ENCODE measurements at places on chromosomes 12 and 14.
A peak's percentile ranks its signal among the peaks of the same experiment; 100 is the strongest.

DNA sequence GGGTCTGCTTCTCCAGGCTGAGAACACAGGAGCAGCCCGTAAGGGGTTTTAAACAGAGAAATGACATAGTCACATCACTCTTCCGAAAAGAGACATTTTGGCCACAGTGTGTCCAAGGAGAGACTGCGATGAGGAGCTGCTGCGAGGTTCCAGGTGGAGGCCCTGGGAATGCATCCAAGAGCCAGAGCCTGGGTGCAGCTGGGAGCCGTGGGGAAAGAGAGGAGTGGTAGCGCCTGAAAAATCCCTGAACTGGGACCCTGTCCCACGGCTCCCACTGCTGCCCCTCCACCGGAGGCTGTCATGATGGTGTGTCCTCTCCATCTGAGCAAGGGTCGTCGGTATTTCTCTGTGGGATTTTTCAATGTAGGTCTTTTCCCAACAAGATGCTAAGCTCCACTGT is 146.9 kb downstream of the BCL11B start:
- no peak for DNase-seq

- no peak for DNase-seq
Measured at GRCh38 chr12:128819293-128820144, 4.2 kb downstream of the SLC15A4 start.

- no peak for DNase-seq
Measured at GRCh38 chr12:50085615-50086072, 502 bp downstream of the SMARCD1 start.

DNA sequence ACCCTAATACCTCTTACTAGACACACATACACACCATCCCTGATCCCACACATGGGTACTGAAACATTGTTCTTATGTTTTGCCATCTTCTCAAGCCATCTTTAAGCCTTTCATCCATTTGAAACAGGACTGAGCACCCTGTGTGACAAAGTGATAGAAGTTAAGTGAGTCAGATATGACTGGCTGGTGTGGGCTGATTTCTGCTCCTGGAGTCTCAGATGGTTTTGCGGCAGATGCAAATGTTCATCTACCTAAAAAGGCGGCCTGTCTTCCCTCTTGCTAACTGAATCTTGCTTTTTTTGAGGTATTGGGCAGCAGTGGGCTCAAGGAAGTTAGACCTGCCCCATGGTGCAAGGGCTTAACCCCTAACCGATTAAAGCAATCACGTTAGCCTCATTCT is 30.4 kb upstream of the PKP2 start:
- no peak for DNase-seq

DNA sequence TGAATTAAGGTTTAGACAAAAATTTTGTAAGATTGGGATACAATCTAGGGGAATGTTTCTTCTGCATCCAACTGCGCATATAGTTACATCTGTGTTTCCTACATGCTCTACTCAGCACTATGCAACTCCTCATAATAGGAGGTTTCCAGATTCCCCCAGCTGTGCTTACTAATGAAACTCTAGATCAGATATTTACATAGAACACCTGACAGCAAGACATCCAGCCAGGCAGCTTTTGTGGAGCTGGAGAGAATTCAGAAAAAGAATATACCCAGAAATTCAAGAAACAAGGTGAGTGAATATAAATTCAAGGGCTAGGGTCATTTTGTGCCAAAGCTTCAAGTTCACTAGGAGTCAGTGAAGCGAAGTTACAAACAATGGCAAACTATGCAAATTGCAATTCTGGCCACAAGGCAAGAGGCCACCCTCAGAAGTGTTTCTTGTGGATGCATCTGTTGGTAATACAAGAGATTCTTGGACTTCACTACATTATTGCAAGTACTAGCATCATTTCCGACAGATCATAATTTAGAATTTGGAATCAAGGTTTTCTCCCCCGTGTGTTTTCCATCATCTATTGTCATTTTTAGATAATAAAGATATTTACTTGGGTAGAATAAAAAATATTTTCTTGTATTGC is 341.2 kb upstream of the NAV3 start:
- DNase-seq = no peak

DNA sequence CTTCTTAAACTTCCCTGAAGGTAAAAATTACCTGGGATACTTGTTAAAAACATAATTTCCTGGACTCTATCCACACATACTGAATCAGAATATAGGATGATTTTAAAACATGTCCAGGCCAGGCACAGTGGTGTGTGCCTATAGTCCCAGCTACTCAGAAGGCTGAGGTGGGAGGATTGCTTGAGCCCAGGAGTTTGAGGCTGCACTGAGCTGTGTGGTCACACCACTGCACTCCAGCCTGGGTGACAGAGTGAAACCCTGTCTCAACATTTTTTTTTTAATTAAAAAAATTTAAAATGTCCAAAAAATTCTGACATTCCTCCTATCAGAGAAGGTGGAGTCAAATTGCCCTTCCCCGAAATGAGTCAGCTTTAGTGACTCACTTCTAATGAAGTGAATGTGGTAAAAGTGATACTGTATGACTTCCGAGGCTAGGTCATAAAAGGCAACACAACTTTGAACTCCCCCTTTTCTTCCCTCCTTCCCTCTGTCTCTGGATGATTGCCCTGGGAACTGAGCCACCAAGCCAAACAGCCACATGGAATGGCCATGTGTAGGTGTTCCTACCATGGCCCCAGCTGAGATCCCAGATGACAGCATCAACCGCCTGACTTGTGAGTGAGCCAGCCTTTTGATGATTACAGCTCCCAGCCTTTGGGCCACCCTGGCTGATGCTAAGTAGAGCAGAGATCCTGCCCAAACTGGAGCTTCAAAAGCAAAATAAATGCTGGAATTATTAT is 36.3 kb downstream of the LIMA1 start:
- DNase-seq = peak; percentile 29

- no peak for DNase-seq
Measured at GRCh38 chr12:121560392-121561008, 20.3 kb downstream of the KDM2B start.
